ENCODE measurements at places on chromosomes 7 and 10. TPM values are rescaled to one million over a fixed set of nuclear protein-coding genes. Genes with fewer than 3 reads are reported as not detected.
A peak's percentile ranks its signal among the peaks of the same experiment; 100 is the strongest.

DNA sequence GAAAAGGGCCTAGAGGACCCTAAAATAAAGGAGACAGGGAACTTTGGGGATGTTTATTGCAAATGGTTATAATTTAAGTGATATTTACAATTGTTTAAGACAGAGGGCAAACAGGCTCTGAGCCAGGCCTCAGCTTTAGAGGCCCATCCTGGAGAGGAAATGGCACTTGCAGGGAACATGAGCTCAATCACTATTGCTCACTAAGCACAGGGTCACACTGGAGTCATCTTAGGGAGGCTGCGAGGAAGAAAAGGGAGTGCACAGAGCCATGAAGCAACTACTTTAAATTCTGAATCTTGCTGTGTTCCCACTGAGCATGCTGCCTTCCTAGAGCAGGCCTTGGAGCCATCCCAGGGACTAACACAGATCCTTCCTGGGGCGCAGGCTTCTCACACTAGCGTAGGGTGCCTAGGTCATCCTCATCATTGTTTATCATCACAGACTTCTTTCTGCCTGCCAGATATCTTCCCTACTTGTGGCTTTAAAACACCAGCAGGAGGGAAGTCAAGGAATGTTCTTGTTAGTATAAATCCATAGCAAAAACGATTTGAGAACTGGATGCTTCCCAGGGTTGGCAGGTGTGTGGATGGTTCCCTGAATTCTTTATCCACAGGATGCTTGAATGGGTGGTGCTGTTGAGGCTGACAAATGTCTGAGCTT is 12.7 kb upstream of the DNAJB12 start:
- no peak for DNase-seq

- no peak for DNase-seq
Measured at GRCh38 chr10:113213035-113213434, 263.0 kb downstream of the TCF7L2 start.

GRCh38 chr7:108104324-108104723 is 25.8 kb downstream of the LAMB4 start:
- no peak for DNase-seq

GRCh38 chr7:36673703-36674102 is 50.6 kb downstream of the AOAH start:
- DNase-seq = no peak

DNA sequence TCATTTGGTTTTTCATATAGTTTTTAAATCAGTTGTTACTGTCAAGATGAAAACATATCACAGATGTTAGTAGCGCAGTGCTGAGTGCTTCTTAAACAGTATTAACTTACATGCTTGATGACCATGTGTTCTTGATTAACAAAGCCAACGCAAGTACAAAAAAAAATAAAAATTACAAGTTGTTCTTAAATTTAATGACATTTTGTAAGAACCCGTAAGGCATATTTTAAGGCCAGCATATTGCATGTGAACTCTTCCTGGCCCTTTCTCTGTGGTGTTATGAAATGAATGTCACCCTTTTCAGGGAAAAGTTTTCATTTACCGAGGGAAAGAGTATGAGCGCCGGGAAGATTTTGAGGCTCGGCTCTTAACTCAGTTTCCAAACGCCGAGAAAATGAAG is 140.4 kb upstream of the NPS start:
- no peak for DNase-seq

The PCLO gene
- not detected for total RNA-seq

The SPDYE16 gene
- total RNA-seq = 0.20 TPM

The NRP1 gene
- 2.2 TPM for total RNA-seq

DNA sequence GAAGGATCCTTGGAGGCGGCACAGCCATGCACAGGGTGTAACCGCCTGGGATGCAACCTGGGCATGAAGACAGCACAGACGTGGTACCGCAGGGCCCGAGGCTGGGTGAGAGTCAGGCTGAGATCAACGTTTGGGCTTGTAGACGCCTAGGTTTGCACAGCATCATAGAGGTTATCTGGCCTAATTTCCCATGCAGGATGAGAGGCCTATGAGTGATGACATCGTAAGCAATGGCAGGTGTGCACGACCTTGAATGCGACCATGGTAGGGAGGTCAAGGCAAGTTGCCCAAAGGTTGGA is 7.5 kb downstream of the CALML3 start:
- no peak for DNase-seq

DNA sequence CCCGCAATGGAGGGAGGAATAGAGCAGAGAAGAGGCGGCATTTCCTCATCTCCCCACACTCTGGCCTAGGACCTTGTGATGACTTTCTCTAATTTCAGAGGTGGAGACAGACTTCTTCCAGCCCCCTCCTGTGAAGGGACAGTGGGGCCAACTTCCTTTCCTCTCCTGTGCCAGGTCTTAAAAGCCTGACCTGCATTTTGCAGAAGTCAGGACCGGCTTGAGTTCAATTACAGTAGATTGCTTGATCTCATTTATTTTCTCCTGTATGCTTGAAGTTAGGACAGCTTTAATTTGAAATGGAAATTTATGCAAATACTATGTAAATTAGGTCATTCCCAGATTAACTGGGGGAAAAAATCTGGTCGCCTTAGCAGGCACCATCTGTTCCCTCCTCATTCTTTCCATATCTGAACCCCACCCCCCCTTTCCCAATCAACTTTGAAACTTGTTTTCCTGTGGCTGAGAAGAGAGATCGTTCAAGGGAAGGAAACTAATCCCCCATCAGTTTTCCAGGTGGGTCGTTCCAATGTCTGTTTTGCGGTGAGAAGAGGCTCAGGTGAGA is 57.1 kb downstream of the SYPL1 start:
- no peak for DNase-seq

The PNLIPRP3 gene
- total RNA-seq = not detected

- no peak for DNase-seq
Measured at GRCh38 chr7:72405418-72405817, 6.7 kb downstream of the CALN1 start.

The SORCS1 gene
- total RNA-seq = not detected

GRCh38 chr7:117485118-117485620 is 5.3 kb downstream of the CFTR start:
- DNase-seq = no peak

- no peak for DNase-seq
Measured at GRCh38 chr7:65953001-65953720, 28.9 kb downstream of the GUSB start.

The PAOX gene
- 6.7 TPM for total RNA-seq

- DNase-seq = peak; percentile 68
Measured at GRCh38 chr10:79374312-79375191, 27.3 kb downstream of the PPIF start.

DNA sequence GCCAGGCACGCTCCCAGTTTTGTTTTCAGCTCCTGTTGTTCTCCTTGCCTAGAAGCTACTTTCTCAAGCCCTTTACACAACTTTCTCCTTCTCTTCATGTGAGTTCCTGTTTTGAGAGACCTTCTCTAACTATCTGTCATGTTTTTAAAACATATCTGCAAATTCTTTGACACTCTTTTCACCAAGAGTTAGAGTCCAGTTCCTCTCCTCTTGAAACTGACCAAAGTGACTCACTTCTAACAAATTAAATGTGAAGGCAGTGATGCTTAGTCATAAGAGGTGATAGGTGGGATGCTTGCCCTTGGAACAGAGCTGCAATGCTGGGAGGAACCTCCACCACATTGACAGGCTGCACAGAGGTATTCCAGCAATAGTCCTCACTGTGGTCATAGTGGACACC is 25.3 kb downstream of the ZSCAN25 start:
- no peak for DNase-seq

The GNA12 gene
- total RNA-seq = 21.2 TPM

DNA sequence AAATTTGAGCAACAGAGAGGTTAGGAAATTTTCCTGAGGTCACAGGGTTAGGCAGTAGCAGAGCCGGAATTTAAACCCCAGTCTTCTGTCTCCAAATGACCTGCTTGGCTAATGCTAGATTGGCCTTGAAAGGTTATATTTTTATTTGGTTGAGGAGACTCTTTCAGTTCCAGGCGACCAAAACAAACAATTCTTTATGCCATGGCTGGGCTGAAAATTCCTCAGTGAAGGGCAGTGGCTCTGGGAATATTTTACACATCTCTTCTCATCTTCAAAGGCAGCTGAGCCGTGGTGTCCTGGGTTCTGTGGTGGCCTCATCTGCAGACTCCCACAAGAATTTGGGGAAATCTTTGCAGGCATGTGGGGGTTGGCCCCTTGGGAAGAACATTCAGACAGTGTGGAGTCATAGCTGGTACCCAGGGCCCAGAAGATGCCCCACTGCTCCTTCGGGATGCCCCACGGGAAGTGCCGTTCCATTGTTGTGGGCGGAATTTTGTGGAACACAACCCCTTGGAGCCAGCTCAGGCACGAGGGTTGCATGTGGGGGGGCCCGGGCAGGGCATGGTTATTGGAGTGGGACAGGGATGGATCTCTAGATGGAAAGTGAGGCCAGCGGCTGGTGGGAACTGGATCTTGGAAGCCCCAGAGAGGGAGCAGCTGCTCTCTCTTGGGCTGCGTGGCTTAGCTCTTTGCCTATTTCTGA is 33.2 kb downstream of the RPS24 start:
- DNase-seq = no peak

The HOXA7 gene
- total RNA-seq = not detected

DNA sequence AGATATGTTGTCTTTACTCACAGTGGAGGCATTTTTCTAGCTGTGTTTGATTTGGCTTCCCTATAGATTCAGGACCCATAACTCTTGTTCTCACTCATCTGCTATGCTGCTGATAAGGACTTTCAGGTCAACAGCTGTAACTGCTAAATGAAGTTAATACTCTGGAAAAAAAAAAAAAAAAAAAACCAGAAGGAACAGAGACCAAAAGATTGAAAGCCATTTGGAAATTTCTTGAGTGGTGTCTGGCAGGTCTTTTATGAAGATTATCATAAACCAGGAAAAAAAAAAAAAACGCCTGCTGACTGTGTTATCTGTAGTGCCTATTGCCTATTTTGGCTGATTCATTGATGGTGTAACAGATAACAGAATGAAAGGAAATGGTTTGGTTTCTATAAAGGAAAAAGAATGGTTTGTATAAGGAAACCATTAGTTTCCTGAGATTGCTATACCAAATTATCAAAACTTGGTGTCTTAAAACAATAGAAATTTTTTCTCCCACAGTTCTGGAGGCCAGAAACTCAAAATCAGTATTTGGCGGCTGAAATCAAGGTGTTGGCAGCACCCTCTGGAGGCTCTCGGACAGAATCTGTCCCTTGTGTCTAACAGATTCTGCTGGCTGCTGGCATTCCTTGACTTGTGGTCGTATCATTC is 60.5 kb upstream of the BET1 start:
- DNase-seq = no peak

GRCh38 chr10:44259090-44259874 is 125.6 kb downstream of the CXCL12 start:
- no peak for DNase-seq

DNA sequence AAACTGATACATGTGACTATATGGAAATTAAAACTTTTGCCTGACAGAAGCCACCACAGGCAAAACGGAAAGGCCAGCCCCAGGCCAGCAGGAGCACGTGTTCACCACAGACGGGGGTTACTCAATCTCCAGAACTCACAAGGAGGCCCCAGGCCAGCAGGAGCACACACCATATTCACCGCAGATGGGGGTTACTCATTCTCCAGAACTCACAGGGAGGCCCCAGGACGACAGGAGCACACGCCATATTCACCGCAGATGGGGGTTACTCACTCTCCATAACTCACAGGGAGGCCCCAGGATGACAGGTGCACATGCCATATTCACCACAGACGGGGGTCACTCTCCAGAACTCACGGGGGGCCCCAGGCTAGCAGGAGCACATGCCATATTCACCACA is 61.5 kb downstream of the NKX6-2 start:
- no peak for DNase-seq

The PON1 gene
- total RNA-seq = not detected

DNA sequence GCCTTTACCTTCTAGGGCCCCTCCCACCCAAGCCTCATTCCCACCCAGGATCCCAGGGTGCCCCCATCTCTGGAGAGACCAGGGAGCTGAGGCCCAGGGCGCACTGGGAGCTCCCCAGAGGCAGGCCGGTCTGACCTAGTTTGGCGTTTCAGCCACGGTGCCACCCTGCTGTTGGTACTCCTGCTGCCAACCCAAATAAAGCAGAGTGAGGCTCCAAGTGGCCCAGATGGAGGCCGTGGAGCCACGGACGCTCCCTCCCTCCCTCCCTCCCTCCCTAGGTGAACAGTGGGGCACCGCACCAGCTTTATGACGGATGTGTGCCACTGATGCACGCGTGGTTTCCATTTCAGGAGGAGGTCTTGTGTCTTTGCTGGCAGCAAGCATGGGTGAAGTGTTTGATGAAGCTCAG is 1.8 kb downstream of the INPP5A start:
- peak; percentile 50 for DNase-seq

DNA sequence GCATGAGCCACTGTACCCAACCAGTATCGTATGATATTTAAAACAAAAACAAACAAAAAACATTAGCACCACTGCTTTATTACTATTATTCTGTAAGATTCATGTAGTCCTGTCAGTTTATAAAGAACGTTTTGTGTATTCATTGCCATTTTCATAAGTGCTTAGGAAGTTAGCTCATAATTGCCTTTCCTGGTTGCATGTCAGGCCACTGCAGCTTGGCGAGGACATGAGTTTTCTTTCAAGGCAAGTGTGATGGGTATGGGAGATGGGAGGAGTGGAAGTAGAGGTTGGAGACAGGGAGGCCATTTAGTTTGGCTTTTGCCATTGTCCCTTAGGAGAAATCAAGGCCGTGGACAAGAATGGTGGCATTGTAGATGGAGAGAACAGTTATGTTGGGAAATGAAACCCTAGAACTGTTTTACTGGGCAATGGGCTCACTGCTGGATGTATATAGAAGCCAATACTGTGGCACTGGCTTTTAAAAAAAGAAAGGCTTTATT is 48.9 kb downstream of the TYW1 start:
- DNase-seq = no peak

DNA sequence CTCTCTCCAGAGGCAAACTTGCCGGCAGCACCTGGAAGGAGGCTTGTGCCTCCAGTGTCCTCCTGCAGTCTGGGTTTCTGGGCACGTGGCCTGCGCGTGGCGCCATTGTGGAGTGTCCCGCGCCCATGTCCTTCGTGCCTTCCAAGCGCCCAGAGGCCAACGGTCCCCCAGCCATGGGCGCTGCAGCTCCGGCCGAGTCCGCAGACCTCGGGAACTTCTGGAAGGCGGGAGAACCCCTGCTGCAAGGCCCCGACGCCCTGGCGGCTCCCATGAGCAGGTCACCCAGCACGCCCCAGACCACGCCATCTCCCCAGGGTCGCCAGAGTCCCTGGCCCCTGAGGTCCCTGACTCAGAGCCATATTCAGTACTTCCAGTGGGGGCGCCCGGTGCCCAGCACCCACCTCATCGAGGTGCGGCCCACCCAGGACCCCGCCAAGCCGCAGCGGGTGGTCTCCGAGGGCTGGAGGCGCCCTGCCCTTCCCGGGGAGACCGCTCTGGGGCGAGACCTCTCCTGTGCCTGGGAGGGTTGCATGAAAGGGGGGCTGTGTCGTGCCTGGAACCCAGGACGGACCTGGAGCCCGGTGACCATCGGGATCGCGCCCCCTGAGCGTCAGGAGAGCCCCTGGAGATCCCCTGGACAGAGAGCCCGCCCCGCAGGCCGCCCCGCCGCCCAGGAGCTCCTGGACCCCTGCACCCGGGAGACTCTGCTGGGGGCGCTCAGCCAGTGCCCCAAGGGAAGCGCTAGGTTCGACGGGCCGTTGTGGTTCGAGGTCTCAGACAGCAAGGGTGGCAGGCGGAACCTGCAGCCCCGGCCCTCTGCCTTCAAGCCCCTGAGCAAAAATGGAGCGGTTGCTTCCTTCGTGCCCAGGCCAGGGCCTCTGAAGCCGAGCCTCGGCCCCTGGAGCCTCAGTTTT is at the start of gene POM121L12:
Gene POM121L12, plus strand, starts transcription at position 135 of the 914 bp plus-strand sequence. Its CDS starts 39 bp downstream, at position 174.
- no peak for DNase-seq

GRCh38 chr7:141433698-141434097 is 117.5 kb upstream of the AGK start:
- no peak for DNase-seq

The CFAP43 gene
- total RNA-seq = 0.07 TPM

Data from CD8-positive, alpha-beta memory T cell (primary cell).